ENCODE measurements at places on chromosomes 12 and 14. TPM values are rescaled to one million over a fixed set of nuclear protein-coding genes. Genes with fewer than 3 reads are reported as not detected.

KRT81 gene
- not detected for total RNA-seq

IRAK3 gene
- 28.3 TPM for total RNA-seq

RD3L gene
- total RNA-seq = not detected

RNASE3 gene
- total RNA-seq = not detected

TAS2R7 gene
- not detected for total RNA-seq

All from articular chondrocyte of knee joint (primary cell).